ENCODE measurements at places on chromosomes 2 and 18.

GRCh38 chr2:173229086-173229485, 125.6 kb upstream of the CDCA7 start:
- no peak for DNase-seq

- DNase-seq, result no peak
Observed at GRCh38 chr2:7588295-7588694, 671.1 kb downstream of the RNF144A start.

DNA sequence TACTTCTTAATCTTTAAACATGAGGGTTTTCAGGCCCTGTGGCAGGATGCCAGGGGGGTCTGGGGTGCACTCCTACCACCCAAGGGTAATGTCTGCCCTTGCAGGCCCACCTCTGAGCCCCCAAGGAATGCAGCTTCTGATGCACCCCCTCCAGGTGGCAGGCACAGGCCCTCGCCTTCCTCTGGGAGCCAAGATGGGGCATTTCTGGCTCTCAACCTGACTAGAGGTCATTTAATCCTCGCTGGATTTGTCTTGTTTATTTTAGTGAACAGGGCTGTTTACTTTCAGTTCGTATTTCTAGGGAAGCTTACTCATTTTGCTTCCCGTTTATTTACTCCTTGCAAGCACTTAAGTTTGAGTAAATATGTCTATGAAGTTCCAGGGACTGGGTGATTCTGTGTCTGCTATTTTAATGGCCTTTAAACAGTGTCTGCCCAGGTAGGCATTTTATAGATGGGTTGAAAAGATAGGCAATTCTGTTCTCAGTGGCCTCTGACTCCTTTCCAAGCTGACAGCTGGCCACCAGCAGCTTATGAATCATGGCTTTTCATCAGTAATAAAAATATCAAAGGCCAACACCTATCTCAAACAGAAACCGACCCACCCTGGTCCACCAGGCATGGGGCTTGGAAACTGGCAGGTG, 11.1 kb upstream of the DNPEP start:
- DNase-seq, result no peak

- no peak for DNase-seq
Observed at GRCh38 chr2:233480490-233481202, 85.9 kb downstream of the USP40 start.

DNA sequence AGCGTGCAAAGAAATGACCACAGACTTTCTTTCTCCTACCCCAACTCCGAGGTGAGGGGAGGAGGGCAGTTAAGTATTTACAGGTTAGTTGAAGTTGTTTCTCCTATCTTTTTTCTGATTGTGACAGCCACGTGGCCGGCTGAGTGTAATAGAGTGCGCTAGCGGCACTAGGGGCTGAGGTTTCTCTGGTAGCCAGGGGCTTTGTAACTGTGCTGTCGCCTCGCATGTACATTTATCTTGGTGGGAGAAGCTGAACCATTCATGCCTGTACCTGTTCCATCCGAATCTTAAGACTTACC, 214.1 kb upstream of the STON1 start:
- no peak for DNase-seq

DNA sequence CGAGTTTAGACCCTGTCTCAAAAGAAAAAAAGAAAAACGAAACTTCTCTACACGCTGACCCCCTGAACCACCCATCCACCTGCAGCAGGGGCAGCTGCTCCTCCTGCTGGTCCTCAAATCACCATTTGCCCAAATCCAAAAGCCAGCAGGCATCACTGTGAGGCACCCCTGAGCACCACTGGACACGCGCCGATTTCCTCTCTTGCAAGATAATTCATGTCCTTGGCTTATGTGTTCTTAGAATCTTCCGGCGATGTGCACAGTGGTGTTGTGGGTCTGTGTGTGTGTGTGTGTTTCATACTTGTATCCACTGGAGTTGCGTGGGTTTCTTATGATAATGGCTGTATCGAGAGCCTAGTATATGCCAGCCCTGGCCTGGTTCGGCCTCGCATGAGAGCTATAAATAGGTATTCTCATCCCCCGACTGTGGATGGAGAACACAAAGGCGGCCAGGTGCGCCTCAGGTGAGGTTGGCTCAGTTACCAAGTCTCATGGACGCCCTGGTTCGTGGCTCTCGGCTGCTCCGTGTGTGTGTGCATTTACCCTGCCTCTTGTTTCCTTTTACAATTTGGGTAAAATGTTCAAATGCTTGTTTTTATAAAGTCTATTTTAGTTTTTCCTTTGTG, 235.5 kb downstream of the HDAC4 start:
- DNase-seq, result no peak

GRCh38 chr2:10777842-10778723, 34.5 kb downstream of the PDIA6 start:
- no peak for DNase-seq

- no peak for DNase-seq
Observed at GRCh38 chr2:206354129-206354528, 79.7 kb downstream of the ZDBF2 start.

DNA sequence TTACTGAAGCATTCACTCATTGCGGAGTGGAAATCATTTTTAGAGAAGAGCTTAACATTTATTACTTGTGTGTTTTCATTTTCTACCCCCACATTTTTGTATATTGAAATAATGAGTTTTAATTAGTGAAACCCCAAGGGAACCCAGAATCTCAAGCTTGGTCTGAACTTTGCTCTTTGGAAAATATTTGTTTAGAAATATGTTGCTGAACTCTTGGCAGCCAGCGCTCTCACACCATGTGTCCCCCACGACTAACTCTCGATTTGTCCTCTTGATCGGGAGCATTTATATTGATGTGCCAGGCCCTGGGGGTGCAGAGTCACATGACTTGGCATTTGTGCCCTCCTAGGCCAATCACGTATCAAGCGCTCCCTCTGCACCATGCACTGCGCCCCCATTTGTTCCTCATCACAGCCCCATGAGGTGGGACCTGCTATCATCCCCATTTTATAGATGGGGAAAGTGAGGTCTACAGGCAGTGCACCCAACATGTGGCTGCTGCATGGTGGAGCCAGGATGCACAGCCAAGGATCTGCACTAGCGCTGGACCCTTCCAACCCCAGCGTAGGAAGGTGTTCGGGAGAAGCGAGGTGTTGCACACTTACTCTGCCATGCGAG, 149.7 kb downstream of the NCK2 start:
- no peak for DNase-seq

DNA sequence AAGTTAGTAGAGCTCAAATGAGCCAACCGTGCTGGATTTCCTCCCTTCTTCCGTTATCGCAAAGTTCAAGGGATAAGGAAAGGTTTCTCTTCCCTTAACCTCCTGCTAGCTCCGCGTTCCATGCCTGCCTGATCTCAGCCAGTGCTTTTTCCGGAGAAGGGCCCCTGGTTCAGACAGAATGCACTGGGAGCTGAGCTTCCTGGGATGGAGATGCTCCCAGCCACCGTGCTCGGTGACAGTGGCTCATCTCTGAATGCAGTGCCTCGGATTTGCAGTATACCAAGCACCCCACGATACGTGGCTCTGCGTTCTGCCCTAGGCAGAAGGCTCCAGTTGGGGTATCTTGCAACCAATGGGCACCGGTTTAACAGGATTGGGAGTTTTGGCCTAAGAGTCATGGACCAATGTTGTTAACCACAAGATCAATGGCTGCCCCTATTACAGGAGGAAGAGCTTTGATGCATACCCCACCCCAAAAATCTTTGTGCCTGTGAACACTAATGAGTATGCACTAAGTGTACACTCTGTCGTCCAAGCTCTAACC, 876 bp downstream of the CNTNAP5 start:
- no peak for DNase-seq

DNA sequence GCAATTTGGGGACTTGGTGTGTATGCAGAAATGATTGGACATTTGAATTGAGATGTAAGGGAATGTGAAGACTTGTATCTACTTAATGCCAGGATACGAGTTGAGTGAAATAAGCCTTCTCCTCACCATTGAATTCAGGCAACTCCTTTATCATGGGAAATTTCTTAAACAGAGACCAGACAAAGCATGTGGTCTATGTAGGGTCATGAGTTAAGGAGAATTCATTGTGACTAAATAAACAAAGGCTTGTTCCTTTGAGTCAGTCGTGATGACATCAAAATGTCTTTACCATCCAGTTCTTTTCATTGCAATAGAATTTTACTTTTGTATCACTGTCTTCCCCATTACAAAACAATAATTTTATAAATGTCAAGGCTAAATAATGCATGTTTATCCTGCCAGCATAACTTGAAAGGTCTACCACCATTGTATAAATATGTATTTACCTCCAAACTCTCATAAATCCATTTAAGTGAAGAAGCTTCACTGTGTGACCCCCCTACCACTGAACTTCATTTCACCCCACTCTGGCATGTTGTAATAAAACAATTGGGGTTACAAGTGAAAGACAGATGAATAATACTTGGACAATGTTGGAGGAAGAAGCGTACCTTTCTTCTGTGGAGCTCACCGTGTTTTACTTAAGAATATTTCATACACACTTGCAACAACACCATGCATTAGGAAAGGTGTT, 149.4 kb downstream of the EPHA4 start:
- DNase-seq, result no peak

DNA sequence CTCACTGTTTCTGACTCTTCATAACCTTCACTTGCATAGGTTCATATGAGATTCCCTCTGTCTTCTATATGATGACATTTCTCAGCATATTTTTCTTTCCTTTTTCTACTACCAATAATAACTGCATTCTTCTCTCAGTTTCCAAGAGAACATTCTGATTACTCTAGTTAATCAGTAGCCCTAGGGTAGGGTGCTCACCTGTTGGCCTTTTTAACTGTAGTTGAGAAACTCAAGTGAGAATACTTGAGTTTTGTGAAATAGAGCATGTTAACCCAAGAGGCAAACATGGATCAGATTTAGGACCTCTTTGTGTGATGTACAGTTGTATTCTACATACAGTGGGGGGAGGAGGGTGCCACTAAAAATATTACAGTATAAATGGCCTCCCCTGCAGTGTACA, 308.0 kb downstream of the CMPK2 start:
- no peak for DNase-seq

- no peak for DNase-seq
Observed at GRCh38 chr2:213251618-213252017, 32.6 kb upstream of the SPAG16 start.

DNA sequence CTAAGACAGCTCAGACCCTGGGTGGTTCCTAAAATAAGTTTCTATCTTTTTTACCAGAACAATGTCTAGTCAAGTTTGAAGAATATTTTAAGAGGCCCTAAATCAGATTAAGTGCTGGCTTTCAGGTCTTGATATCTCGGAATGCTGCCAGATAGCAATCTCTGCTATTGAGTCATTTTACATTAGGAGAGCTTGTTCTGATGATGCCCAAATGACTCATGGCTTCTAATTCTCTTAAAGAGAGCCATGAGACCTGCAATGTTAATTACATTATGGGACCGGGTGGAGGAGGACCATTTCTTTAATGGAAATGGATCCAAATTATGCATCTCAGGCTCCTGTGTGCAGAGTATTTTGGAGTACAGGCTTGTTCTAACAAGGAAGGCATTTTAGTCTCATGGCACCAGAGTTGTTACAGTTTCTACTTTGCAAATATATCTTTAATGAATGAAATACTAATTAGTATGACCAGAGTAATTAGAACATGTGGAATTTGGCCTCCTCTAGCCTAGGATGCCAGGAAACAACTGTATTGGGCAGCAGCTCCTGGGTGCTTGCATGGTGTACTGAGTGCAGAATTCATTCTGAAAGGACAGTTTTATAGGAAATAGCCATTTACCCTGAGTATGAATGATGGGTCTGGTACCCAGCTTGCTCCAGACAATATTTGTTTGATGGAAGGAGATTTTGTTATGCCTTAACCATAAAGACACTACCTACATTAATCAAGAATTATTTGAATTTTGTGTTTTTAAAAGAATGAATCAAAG, 94.0 kb upstream of the SULT1C3 start:
- DNase-seq, result no peak

DNA sequence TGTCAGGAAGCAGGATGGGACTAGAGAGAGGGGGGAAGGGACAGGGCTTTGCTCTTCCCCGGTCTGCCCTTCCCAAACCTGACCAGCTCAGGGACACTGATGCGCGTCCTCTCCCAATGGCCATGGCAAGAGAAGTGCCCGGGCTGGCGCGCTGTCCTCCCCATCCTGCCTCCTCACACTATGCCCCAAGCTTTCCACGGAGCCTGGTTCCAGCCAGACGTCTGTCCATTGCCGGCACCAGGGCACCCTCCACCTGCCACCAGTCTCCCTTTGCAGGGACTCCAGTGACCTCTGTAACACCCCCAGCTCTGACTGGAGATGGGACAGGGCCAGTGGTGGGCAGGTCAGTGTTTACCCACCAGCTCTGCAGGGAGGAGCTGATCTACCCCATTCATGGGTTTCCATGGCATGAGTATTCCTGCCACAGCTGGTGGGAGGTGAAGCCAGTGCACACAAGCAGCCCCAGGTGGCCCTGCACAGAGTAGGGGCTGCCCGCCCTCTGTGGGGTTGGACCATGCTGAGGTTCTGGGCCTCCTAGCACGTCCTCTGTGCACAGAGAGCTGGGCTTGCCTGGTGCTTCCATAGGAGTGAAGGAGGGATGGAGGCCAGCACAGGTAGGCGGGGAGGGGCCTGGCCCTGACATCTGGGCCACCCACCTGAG, 109.5 kb downstream of the PXDN start:
- DNase-seq, result no peak

- no peak for DNase-seq
Observed at GRCh38 chr2:38754506-38754905, 3.3 kb upstream of the SRSF7 start.

DNA sequence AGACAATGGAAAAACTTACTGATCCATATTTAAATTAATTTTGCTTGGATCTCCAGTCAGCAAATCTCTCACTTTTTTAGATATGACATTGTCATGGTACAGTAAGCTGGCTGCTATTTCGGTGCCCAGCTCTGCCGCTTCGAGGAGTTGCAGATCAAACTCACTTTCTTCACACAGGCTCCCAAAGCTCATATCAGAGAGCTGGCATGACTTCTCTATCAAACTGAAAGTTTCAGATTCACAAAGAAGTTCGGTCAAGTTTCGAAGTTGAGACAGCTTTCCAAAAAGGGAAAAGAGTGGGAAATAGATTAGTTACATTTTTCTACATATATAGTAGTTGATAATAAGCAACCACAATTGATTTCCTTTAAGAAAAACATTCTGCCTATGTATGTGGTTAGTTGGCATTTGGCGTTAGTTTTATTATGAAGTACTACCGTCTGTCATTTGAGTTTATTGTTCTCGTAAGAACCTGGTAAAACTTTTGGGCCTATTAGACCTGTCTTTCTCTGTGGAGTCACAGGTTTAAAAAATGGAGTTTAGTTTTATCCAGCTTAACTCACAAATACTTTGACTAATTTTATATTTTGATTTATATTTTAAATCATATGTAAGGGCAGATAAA, 118.8 kb downstream of the ABCA12 start:
- no peak for DNase-seq

GRCh38 chr2:143668234-143668633, 539.0 kb downstream of the ARHGAP15 start:
- DNase-seq, result no peak
